EH (cell line): ENCODE measurements at places on chromosomes 5 and 9.

DNA sequence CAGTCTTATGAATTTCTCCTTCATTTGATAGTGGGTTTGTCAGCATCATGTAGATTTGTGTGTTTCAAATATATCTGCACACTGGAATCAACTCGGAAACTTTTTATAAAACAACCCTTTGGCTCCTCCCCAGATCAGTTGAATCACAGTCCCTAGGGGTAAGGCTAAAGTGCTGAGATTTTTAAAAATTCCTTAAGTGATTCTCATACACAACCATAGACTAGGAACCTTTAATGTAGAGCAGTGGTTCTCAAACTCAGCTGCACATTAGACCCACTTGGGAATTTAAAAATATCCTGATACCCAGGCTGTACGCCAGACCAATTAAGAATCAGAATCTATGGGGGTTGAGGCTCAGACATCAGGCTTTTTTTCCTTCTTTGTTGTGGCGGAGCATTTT, 17.5 kb upstream of the JAK2 start:
- peak; percentile 54 for DNase-seq

DNA sequence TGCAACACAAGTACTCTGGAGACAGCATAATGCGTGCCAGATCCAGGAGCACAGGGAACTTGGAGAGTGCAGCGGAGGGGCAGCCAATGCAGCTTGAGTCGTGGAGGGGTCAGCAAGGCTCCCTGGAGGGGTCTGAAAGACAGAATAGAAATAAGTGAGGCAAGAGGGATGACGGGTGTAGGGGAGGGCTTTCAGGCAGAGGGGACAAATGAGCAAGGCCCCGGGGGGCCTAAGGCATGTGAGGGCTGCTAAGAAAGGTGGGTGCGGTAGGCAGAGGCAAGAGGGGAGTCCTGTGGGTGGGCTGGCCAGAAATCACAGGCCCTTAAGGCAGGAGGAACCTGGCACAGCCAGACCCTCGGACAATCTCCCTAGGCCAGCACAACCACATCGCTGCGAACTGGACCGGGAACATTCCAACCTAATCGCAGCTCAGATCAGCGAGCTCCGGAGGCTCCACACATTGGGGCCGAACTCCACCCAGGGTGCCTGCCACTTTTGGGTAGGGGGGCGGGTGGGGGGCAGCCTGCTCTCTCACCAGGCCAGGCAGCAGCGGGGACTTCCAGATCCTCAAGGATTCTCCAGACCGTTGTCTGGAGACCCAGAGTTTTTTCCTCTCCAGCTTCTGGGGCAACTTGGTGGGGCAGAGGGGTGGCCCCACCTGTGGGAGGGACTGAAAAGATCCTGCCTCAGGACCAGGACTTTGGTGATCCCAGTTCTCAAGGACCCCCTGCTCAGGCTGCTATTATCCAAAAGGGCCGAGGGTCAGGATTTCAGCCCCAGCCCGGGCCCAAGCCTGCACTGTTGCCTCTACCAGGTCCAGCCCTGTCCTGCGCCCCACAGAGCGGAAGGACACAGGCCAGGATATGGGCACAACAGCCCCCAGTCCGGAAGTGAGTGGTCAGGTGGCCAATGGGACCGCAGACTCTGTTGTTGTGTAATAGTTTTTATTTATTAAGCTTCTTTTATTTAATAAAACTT, 22.7 kb upstream of the CYSTM1 start:
- DNase-seq = no peak

- no peak for DNase-seq
These were observed 2185.8 kb upstream of the ACO1 start for GRCh38 chr9:30198463-30199309.

GRCh38 chr5:147168578-147169327, 66.1 kb upstream of the STK32A start:
- DNase-seq = peak; percentile 63

- no peak for DNase-seq
These were observed 15.8 kb upstream of the ABO start for GRCh38 chr9:133290751-133291302.

- peak; percentile 6 for DNase-seq
These were observed 264.9 kb downstream of the TLE1 start for GRCh38 chr9:81424431-81424830.

DNA sequence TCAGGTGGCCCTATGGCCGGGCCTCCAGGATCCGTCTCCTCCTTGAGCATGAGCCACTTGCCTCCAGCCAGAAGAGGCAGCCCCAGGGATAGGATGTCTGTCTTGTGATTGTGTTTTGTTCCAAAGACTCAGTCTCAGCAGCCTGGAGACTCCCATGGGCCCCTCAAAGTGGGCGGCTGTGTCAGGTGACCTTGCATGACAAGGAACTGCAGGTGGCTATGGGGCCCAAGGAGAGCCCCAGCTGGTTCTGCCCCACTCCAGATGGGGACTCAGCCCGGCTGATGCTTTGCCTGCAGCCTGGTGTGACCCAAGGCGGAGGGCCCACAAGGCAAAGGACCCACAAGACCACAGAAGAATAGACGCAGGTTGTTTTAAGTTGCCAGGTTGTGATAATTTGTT, 284.3 kb upstream of the IRX4 start:
- no peak for DNase-seq

GRCh38 chr5:145975001-145975360, 38.6 kb downstream of the SH3RF2 start:
- DNase-seq = no peak

DNA sequence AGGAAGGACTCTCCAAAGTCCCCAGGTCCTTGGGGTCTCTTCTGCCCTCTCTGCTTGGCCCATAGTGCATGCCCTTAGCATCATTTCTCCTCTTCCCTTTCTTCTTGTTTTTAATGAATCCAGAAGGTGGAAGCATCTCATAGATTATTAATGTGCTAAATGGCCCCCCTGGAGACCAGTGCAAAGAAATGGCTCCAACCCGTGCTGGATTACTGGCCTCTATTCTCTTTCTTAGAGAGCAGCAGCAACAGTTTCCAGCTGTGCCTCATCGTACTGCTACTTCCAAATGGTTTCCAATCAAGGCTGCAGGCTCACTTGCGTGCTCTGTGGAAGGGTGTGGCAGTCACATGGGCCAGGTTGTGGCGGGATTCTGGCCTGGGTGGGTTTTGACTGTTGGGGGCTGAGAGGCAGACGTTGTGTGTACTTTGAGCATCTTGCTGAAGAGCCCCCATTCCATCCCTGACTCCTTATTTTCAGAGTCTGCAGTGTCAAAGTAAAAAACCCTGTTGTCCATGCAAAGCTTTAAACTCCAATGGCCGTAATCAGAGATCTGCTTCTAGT, 139.7 kb downstream of the GABBR2 start:
- DNase-seq = no peak

GRCh38 chr9:112049811-112050516, 125.1 kb downstream of the SUSD1 start:
- peak; percentile 90 for DNase-seq

GRCh38 chr9:116133163-116133562, 20.4 kb upstream of the PAPPA start:
- no peak for DNase-seq

DNA sequence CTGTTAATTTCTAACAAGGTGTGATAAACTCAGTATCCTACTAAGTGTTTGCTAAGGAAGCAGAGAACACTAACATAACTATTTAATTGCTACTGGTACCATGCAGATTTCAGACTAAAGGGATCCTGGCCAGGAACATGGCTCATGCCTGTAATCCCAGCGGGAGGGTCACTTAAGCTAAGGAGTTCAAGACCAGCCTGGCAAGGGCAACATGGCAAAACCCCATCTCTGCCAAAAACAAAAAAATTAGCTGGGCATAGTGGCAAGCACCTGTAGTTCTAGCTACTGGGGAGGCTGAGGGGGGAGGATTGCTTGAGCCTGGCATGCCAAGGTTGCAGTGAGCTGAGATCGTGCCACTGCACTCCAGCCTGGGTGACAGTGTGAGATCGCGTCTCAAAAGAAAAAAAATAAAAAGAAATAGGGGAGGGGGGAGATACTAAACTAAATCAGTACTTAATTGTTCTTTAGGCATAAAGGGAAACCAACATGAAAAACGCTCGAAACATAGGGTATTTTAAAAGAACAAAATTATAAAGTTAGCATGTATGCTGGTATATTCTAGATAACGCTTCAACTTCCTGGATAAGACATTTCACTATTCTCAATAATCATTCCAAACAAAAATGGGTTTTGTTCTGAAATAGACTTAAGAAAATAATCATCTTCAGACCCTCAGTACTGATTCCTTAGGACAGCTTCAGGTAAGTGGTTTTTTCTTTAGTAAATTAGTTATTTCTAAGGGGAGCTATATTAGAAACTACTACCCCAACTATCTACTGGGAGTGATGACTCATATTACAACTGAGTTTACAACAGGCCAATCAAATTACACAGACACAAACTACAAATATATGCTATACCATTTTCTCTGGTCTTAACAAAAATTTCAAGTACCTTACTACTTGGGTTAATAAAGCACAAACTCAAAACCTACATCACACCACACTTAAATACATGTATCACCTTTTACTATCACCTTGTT, 3.5 kb downstream of the PANK3 start:
- DNase-seq = no peak

DNA sequence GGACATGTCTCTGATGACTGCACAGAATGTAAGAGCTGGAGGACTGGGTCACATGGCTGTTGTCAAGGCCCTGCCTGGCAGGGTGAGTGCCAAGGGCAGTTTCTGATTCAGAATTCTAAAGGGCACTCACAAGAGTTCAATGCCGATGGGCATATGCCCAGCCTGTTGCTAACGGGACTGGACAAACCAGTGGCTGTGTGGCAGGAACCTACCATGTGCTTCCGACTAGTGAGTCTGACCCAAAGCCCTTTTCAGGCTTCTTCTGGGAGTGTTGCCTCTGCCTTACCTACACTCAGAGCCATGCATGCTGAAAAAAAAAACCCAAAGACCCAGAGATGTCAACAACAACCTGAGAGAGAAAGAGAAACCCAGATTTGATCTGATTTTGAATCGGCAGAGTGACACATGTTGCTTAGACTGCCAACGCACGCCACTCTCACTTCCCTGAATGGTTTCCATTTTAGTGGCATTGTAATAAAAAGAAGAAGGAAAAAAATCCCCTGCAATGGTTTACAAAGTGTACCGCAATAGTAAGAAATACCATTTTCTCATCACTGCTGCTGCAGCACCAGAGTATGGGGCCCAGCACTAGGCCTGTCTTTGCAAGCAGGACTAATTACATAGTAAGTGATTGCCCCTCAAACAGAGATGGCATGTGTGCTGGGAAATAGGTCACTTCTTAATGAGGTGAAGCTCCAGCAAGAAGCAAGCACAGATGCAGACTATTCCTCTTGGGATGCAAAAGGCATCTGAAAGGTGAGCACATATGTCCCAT, 194.3 kb downstream of the PALM2AKAP2 start:
- DNase-seq = no peak

- peak; percentile 20 for DNase-seq
These were observed 9.5 kb downstream of the MTRR start for GRCh38 chr5:7878381-7878873.

- no peak for DNase-seq
These were observed 49.5 kb downstream of the KLF4 start for GRCh38 chr9:107439991-107440456.
